ENCODE measurements at places on chromosomes 11 and 22.
A peak's percentile ranks its signal among the peaks of the same experiment; 100 is the strongest.

DNA sequence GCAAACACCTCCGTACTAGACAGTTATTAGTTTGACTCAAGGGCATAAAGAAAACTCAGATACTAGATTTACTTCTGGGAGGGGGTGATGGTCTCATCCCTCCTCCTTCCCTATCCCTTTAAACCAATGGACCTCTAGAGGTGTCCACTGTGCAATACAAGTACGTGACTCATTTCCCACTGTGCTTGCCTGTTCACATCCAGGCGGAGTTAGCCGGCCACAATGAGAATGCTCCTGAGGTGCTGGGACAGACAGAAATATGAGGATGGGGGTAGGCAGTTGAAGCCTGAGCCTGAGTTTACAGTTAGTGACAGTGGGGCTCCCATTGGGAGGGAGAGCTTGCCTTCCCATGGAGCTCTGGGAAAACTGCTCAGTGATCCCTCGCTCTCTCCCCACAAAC, 8.4 kb upstream of the PMM1 start:
- DNase-seq, result no peak

DNA sequence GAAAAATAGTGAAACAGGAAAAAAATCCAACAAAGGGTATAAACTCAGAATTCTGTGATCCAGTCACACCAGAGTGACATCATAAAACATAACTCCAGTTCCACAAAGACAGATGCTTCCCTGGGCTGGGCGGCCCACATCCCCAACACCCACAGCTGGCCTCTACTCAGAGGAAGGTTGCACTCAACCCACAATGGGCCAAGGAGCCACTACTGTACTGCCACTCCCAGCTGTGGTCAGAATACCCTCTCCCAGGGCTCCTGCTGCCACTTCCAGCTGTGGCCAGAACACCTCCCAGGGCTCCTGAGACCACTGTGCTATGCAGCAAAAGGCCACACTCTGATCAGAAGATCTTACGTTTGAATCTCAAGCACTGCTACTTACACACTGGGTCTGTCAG, 18.3 kb downstream of the SMCO4 start:
- no peak for DNase-seq

DNA sequence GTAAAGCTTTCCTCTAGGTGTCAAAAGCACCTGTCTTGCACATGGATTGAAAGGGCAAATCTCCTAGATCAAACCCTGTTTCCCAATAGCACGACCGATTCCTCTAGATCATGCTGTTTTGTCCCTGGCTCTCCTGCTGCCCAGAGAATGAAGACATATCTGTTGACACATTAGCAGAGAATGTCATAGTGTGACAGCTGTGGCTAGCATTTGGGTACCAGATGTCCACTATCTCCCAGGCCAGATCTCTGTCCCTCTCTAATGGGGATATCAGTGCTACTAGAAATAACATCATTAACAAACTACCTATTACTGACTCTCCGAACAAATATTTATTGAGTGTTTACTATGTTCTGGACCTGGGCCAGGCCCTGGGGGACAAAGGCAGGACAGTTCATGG, 72.4 kb upstream of the ISX start:
- no peak for DNase-seq

DNA sequence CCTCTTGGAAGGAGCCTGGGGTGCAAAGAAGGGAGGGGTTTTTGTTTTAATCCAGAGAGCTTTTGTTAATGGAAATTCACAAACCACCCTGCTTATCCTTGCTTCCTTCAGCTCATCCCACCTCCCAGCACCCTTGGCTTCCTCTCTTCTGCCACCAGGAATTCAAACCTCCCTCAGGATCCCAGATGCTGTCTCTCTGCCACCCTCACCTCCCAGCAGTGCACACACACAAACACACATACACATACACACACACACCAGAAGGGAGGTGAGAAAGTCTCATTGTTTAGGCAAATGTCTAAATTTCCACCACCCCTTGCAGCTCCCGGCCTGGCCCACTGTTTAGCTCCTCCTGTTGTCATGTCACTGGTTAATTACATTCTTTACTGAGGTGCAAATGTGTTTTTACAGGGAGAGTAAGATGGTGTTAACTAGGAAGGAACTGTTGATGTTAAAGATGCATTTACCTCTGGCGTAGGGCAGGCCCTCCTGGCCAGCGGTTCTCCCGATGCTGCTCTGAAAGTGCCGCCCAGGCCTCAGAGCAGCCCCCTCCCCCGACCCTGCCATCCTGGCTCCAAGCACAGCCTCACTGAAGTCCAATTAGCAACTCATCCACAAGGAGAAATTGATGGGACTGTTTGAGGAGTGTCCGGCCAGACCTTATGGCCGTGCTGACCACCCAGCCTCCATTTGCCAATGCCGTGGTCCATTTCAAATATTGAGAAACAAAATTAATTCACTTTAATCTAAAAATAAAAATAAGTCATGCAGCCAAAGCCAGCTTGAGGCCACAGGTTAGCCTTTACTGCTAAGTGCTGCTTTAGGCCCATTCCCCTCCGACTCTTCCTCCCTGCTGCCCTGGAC, 165.4 kb downstream of the FEZ1 start:
- DNase-seq, result no peak

- no peak for DNase-seq
These were observed 26.4 kb downstream of the AMOTL1 start for GRCh38 chr11:94794287-94795168.

GRCh38 chr11:9362393-9362863, 22.0 kb upstream of the IPO7 start:
- DNase-seq, result no peak

- DNase-seq, result no peak
These were observed 34.9 kb downstream of the CABIN1 start for GRCh38 chr22:24046024-24046423.

- no peak for DNase-seq
These were observed 421.5 kb downstream of the BRD1 start for GRCh38 chr22:49406047-49406650.

DNA sequence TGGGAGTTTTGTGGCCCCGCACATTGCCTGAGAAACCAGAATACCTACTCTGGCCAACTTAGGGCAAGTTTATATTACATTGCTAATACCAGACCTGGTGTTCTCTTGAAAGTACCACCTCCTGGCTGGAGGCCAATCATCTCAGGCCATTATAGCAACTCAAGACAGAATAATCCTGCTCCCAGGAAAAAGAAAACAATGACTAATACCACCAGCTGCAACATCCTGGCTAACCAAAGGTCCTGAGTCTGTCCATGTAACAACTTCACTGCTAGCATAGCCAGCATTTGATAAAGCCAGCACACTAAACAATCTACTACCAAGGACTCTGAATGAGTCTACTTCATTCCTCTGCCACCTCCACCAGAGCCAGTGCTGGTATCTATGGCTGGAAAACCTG, 1298.7 kb upstream of the CNTN5 start:
- DNase-seq, result no peak

DNA sequence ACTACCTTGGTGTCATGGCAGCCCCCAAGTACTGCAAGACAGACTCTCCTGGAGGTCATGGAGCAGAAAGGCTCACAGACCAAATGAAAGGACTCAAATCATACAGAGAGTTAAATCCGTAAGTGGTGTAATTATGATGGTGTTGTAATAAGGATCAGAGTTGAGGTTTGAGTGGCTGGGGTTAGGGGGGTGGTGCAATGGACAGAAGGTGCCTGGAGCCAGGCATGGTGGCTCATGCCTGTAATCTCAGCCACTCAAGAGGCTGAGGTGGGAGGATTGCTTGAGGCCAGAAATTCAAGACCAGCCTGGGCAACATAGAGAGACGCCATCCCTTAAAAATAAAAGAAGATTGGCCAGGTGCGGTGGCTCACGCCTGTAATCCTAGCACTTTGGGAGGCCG, 18.7 kb downstream of the ART5 start:
- no peak for DNase-seq

DNA sequence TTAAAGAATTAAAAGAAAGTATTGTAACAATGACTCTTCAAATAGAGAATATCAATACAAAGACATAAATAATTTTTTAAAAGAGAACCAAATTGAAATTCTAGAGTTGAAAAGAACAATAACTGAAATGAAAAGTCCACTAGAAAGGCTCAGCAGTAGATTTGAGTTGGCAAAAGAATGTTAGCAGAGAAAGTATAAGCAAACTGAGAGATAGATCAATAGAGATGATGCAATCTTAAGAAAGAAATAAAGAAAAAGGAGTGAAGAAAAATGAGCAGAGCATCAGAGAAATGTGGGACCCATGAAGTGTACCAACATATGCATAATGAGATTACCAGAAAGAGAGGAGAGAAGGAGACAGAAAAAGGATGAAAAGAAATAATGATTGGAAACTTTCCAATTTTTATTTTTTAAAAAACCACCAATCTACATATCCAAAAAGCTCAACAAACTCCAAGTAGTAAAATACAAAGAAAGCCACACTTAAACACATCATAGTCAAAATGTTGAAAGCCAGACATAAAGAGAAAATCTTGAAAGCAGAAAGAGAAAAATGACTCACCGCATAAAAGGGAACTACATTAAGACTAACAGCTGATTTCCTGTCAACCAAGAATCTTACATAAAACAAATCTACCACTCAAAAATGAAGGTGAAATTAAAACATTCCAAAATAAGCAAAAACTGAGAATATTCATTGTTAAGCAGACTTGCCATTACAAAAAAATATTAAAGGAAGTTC, 20.9 kb downstream of the NCF4 start:
- no peak for DNase-seq

DNA sequence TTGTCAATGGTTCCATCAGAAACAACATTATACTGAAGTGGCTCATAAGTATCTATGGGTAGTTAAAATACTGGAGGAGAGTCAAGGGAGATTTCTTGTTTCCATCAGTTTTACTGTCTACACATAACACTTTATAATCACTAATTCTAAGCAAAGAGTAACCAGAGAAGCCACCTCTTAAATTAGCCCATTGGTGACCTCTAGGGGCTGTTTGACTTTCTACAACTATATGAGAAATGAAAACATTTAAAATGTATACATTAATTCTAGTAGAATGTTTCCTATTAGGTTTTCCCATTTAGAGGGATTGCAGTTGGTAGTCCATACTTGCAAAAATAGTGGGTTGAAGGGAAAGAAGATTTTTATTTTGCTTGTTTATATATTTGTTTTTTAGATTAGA, 504.3 kb downstream of the FAM181B start:
- DNase-seq, result peak; percentile 17

DNA sequence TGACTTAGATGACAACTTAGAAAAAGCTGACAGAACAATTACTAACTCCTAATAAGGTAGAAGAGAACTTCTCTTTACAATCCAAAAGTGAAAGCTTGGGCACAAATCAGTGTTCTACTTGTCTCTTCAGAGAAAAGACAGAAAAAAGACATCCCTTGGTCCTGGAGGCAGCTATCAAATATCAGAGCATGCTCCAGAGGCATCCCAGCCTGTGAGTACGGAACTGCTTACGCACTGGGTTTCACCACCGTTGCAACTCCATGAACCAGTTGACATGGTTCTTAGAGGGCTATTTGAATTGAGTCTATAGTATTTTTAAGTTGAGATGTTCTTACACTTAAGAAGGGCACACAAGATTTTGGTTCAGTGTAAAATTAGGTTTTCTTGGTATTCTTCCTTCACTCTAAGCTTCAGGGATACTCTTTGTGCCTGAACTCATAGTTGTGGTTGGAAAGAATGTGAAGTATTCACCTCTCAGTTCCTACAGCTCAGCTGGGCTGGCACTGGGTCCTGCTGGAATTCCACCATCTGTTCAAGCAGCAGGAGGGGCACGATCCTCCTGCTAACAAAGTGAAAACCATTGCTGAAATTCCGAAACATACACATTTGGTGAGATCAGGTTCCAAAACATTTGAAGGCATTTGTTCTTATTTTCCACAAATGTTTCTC, 6.3 kb downstream of the AKIP1 start:
- no peak for DNase-seq

GRCh38 chr11:94583866-94584500, 16.8 kb downstream of the PIWIL4 start:
- no peak for DNase-seq

DNA sequence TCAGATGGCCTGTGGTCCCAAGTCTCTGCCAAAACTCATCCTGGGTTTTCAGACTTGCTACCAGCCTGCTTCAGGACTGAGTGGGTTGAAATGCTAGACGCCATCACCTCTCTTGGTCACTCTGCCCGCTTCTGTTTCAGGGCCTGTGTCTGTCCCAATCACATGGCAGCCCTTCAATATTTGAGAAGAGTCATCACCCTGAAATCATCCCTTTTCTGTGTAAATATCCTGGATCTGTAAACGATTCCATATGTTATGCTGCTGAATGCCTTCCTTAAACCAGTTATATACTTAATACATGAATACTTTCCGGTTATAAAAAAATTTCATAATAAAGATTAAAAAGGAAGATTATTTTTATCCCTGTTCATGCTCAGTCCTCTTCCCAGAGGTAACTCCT, 39.8 kb upstream of the TLCD5 start:
- DNase-seq, result no peak

- peak; percentile 30 for DNase-seq
These were observed 7.4 kb downstream of the DUSP8 start for GRCh38 chr11:1564535-1565172.

Data from CD4-positive, alpha-beta T cell treated with Interleukin-12 subunit alpha and Interleukin-12 subunit beta, for 1 hour (primary cell).